Lower leg skin (tissue), 4 donors: ENCODE measurements at places on chromosomes 5 and 9. TPM values are rescaled to one million over a fixed set of nuclear protein-coding genes. Genes with fewer than 3 reads are reported as not detected.
A peak's percentile ranks its signal among the peaks of the same experiment; 100 is the strongest.

Gene FAM200C
- 2.3 TPM for total RNA-seq

DNA sequence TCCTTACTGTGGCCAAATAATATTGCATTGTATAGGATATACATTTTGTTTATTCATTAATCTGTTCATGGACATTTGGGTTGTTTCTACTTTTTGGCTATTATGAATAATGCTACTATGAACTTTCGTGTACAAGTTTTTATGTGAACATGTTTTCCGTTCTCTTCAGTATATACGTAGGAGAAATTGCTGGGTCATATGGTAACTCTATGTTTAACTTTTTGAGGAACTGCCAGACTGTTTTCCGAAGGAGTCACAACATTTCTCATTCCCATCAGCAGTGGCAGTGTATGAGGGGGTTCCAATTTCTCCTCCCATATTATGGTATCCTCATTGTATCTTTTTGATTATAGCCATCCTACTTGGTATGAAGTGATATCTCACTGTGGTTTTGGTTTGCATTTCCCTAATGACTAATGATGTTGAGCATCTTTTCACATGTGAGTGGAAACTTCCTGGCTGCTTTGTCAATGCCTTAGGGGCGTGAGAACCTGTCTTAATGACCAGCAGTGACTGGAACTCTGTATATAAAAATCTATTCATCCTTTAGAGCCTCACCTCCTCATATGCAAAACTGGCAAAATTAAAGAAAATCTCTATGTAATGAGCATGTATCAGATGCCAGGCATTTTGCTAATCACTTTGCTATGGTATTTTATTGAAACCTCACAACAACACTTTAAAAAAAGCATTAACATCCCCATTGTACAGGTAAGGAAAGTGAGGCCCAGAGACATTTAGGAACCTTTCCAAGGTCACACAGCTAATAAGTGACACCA, 47.8 kb upstream of the TGFBR1 start:
- no peak for DNase-seq

Gene PCDHB4
- total RNA-seq = 1.6 TPM

DNA sequence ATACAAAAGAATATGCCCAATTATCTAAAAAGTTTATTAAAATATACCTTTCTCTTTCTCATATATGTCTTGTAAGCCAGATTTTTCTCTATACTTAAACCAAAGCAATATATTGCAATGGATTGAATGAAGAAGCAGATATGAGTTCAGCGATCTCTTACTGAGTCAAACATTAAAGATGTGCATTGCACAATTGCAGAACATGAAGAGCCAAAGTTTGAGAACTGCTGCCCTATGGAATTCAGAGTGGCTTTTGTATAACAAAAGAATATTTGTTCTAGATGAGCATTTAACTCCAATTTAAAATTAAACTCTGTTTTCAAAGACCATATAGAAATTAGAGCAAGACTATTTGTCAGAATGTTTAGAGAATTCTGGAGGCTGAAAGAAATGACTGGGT, 519.0 kb upstream of the DAB2 start:
- no peak for DNase-seq

DNA sequence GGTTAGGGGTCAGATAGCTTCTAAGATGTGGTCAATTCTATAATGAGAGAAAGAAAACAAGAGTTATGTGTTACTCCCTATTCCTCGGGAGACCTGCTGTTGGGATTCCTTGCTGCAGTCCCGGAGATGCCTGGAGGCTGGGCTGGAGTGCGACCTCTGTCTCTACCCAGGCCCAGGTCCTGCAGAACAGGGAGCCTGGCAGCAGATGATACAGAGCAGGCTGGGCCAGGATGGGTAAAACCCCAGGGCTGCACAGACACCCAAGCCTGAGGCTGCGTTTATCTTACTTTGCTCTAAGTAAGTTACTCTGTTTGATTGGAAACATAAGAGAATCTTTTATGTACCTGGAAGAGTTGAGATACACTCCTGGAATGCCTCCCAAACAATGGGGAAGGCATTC, 26.9 kb upstream of the FAM120AOS start:
- no peak for DNase-seq

Gene SPATA31D4
- not detected for total RNA-seq

Gene MSX2
- total RNA-seq = 7.9 TPM

Gene ADRB2
- 90.3 TPM for total RNA-seq

- DNase-seq = no peak
Observed at GRCh38 chr5:132479111-132479951, 11.2 kb downstream of the IRF1 start.

GRCh38 chr5:138102454-138103318, 18.9 kb downstream of the WNT8A start:
- peak; percentile 3 for DNase-seq

GRCh38 chr9:121640076-121640475, 11.4 kb upstream of the DAB2IP start:
- DNase-seq = no peak

- no peak for DNase-seq
Observed at GRCh38 chr9:2907411-2907810, 63.5 kb upstream of the PUM3 start.

Gene IRX2
- 51.9 TPM for total RNA-seq

Gene ARL10
- 13.5 TPM for total RNA-seq

Gene MARVELD2
- total RNA-seq = 16.7 TPM

- DNase-seq = peak; percentile 80
Observed at GRCh38 chr9:135905380-135906258, 1.7 kb downstream of the CAMSAP1 start.

- DNase-seq = no peak
Observed at GRCh38 chr9:4090491-4090890, 209.4 kb downstream of the GLIS3 start.

DNA sequence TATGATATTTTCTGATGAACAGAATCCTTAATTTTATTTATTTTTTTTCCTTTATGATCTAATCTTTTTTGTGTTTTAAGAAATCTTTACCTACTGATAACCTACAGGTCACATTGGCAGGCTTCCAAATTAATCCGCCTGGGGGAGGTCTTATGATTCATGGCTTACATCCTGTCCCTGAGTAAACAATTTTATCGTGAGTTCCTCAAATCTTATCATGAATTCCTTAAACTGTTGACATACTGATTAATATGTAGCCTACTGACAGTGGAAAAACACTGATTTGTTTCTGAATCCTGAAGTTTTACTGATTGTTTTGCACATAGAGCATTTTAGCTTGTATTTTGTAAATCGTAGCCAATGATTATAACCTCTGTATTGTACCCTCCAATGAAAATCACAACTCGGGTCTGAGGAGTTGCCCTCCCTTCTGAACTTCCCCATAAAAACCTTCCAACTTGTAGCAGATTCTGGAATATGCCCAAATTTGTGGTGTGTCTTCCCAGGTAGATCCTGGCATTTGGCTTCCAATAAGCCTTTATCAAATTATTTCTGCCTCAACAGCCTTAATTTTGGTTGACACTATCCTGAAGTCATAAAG, 105.6 kb downstream of the VCAN start:
- DNase-seq = no peak

Gene C7
- 47.7 TPM for total RNA-seq

Gene MAP1B
- 49.9 TPM for total RNA-seq

DNA sequence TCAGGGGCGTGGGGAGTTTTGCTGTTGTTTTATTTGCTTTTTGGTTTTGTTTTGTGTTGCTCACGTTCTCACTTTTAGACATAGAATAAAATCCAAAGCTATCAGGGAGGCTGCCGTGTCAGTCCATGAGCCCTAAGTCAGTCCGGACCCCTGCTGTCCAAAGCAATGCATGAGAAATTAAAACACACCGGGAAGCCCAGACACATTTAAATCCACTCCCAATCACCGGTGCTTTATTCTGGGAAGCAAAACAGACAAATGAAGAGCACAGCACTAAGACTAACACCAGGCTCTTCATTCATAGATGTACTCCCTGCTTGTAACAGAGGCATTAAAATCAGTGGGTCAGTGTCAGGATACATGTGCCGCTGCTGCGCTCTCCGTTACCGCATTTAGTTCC, 180.9 kb downstream of the IRX2 start:
- DNase-seq = no peak

Gene AMACR
- total RNA-seq = 24.9 TPM

DNA sequence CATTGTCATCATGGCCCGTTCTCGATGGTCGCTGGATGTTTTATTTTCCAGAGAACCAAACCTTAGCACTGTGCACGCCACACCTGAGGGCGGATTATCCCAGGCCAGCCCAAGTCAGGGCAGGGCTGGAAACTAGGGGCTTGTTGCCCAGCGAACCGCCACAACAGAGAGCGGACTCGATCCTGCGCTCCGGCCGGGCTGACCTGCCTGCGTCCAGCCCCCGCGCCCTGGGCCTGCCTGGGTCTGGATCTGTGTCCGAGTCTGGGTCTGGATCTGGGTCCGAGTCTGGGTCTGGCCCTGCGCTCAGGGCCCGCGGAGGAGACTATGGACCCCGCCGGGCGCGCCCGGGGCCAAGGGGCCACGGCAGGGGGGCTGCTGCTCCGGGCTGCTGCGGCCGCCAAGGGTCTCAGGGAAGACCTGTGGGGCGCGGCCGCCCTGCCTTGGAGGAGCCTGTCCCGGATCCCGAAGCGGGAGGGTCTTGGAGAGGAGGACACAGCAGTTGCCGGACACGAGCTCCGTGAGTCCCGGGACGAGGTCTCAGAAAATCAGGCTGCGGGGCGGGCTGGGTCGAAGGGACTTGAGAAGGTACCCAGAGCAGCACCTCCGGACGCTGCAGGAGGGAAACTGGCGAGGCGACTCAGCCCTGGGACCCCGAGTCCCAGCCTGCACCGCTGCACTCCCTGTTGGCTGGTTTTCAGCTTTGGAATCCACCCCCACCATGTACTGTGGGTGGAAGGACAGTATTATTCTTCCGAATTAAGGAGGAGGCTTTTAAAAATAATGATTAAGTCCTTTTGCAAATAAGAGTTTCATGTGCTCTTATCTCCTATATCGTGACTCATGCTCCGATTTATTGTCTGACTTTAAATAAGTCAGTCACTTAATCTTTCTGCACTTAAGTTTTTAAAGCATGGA, at the start of gene ANKDD1B:
ANKDD1B (plus strand) TSS at position 143 of the 915 bp plus-strand sequence; CDS start at position 325, 182 bp downstream.
- no peak for DNase-seq

DNA sequence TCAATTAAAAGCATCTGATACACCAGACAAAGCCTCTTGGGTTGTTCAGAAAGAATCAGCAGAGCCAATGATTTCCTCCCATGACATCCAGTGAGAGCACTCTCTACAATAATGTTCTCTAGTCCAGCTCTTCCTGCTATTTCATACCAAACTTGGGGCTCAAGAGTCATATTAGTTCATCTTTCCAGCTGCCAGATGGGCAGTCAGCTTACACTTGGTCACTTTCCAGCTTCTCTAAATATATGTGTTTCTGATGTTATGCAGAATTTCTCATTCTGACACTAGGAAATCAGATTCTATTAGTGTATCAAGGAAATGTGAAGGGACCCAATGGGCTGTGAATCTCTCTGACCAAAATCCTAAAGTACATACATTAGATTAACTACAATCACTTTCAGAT, 148.9 kb downstream of the ENC1 start:
- DNase-seq = no peak

DNA sequence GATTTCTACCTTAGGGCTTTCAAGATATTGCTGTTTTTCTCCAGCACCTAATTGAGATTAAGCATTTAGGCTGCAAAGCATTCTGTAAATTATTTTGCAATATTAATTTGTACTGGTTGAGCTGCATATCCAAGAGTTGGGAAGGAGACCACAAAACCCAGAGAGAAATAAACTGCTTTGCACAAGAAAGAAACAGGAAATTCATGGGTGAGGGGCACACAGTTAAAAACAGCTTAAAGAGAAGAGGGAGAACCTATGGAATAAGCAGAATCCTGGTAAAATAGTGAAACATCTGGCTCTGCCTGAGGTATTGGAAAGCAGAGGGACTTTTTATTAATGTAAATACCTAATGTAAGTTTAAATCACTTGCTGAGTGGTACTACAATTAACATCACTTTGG, 243.0 kb downstream of the TMEM167A start:
- no peak for DNase-seq

GRCh38 chr9:121199921-121200320, 1.7 kb downstream of the RAB14 start:
- DNase-seq = no peak

Gene FSD1L
- total RNA-seq = 2.2 TPM

- DNase-seq = no peak
Observed at GRCh38 chr9:87968155-87968554, 6.2 kb downstream of the CDK20 start.

- DNase-seq = no peak
Observed at GRCh38 chr9:37239224-37239859, 119.0 kb downstream of the ZCCHC7 start.

- no peak for DNase-seq
Observed at GRCh38 chr5:53936481-53937352, 373.7 kb downstream of the ARL15 start.

DNA sequence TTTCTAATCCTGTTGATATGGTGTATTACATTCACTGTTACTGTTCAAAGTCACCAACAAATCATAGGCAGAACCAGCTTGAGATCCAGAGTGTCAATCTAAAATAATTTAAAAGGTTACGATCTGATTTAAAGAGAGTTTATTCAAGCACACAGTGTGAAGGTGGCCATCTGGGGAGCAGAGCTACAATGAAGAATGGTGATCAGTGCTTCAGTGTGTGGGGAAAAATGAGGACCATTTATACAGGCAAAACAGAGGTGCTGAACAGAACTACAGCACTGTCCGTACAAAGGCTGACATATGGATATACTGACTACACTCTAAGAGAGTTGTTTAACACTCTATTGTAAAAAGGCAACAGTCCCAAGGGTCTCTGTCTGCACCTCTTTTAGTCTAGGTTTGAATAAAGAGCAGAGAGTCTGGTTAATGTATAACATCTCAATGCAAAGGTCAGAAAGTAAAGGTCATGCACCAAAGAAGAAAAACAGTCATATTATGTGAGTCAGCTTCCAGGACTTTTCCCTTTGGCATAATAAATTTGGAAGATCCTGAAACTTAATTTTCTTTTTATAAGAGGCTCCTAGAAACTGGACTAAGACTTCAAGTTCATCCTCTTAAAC, 29.7 kb upstream of the TDRD7 start:
- DNase-seq = no peak

Gene CCDC183
- 2.2 TPM for total RNA-seq

Gene FGD3
- 7.8 TPM for total RNA-seq

Gene ANKRD55
- total RNA-seq = not detected

GRCh38 chr5:83899326-83899970, 178.8 kb upstream of the HAPLN1 start:
- no peak for DNase-seq
